ENCODE measurements at places on chromosomes 13 and 19.

GRCh38 chr19:56076498-56076897, 44.6 kb downstream of the ZNF787 start:
- no peak for DNase-seq

DNA sequence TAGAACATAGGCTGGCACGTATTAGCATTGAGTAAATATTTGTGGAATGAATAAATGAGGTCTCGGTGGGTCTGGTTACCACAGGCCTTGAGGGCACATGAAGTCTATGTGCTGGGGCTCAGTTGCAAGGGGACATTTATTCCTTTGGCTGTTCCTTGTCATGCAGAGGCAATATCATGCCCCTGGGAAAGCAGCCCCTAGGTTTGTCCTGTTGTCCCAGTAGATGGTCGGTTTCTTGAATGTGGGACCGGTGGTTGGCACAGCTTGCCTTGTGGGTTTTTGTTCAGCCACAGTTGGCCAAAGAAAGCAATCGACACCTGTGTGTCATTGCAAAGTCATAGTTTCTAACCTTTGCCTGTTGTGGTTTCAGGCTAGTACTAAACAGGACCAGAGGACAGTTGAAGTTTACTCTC, 24.7 kb upstream of the GPR183 start:
- DNase-seq: no peak

DNA sequence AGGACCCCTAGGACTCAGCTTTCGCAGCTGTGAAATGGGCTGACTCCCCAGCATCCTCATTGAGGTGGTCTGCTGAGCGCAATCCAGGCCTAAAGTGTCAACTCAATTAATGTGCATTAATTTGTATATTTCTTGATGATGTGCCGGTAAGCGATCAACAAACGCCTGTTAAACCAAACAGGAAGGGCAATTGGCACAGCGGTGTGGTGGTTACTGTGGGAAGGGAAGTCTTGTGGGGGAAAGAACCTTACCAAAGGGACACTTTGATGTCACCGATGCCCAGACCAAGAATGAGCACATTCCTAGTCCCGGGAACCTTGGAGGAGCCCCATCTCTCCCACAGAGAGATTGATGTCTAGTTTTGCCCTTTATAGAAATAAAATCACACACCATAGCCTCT, 1.6 kb downstream of the JAK3 start:
- no peak for DNase-seq

GRCh38 chr13:108960006-108960405, 330.6 kb downstream of the MYO16 start:
- DNase-seq: no peak

DNA sequence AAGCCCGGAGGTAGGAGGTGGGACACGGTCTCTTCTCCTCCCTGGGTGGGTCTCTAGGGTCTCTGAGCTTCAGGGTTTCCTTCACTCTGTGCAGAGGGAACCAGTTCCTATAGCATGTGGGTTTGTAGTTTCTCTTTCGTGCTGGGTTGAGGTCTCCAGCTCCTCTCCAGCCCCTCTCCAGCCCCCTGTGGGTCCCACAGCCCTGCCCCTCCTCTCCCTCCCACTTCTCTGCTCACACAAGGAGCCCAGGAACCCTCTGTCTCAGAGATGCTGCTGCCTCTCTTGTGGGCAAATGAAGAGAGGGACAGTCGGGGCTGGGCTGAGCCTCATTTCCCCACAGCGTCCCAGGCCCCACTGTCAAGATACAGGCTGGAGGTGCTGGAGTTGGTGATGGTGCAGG, 1.4 kb downstream of the SIGLEC7 start:
- DNase-seq: no peak

GRCh38 chr13:65940720-65941119, 1289.4 kb downstream of the PCDH9 start:
- DNase-seq: no peak

DNA sequence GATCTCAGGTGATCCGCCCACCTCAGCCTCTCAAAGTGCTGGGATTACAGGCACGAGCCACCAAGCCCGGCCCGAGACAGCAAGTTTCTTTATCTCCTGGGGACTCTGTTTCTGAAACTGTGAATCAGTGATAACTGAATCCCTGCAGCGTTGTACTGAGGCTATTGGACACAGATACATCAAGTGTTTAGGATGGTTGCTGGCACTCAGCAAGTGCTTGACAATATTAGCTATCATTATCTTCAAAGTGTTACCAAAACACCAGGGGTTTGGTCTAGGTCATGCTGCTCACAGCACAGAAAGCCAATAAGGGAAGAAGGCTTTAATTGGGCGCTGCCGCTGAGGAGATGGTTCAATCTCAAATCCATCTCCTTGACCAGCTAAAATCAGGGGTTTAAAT, 20.5 kb upstream of the PNMA8C start:
- DNase-seq: peak; percentile 28

- no peak for DNase-seq
Measured at GRCh38 chr13:100790405-100790804, 115.8 kb upstream of the TMTC4 start.

DNA sequence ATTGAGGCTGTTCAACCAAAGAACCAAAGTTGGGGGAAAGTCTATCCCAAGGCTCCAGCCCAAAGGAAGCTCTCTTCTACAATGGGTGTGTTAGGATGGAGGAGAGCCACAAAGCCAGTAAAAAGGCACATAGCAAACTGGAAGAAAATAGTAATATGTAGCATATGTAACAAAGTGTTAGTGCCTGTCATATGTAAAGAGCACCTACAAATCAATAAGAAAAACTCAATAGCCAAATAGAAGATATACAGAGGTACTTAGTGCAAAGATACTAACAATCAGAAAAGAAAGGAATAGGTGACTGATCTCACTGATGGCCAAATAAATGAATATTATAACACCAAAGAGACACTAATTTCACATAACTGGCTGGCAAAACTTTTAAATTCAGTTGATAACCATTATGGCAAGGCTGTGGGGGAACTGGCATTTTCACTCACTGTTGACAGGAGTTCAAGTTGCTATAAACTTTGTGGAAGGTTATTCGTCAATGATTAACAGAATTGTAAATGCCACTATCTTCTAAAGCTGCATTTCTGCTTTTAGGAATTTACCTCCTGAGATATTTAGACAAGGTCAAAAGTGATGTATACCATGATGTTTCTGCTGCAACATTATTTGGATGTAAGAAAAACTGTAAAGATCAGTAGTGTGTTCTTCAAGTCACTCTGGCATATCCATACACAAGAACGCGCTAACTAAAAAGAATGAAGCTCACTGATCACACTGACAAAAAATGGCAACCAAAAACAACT, 110.8 kb downstream of the GNG7 start:
- DNase-seq: no peak

DNA sequence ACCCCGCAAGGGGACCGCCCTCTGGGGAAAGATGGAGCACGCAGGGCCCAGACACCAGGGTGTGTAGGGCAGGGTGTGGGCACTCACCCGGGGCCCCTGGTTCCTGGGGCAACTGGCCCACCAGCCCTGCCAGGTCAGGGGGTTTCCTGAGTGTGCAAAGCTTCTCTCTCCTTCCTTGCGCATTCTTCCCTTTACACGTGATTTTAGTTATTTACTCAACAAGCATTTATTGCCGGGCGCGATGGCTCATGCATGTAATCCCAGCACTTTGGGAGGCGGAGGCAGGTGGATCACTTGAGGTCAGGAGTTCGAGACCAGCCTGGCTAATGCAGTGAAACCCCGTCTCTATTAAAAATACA, 20.4 kb downstream of the PRR36 start:
- DNase-seq: no peak

GRCh38 chr13:30186634-30187415, 120.5 kb downstream of the KATNAL1 start:
- DNase-seq: no peak

DNA sequence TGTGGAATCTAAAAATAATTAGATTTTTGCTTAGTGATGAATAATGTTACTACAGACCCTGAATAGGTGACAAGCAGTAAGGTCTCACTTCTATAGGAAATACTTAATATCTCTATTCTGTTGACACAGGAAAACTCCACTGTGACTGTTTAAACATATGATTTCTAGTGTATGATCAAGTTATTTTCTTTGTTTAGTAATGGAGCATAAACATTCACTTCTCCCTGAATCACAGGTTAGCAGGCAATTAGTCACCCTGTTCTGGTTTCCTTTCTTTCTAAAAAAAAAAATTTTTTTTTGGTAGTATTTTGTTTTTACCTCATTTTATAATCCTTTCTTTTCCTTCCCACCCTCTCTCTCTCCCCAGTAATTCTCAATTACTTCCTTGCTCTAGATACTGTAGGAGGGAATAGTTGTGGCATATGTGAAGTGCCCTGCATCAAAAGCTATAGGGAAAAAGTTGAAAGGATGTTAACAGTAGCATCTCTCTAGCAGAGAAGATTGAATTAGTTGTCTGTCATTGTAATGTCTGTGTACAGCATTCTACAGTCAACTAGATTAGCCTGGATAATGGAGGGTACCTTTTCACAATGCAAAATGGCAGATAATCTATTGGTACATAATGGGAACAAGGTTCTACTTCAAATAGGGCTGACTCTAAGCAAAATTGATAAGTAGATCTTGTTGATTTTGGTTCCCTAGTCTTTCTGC, 3.5 kb downstream of the HS6ST3 start:
- DNase-seq: no peak

DNA sequence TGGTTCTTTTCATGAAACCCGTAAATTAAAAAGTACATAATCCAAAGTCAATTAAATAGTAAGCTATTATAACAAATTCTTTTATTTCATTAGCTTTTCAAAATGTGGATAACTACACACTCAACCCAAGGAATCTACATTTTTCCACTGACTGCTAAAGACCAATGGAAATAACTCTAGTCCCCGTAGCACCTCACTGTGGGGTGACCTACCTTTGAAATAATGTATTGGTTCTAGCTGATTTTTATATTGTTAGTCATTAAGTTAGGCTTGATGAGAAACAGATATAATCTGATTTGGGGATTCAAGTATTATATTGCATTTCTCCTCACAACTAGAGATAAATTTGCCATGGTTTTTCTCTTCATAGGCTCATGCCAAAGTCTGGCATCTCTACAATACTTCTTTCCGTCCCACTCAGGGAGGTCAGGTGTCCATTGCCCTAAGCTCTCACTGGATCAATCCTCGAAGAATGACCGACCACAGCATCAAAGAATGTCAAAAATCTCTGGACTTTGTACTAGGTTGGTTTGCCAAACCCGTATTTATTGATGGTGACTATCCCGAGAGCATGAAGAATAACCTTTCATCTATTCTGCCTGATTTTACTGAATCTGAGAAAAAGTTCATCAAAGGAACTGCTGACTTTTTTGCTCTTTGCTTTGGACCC, 37.3 kb downstream of the KL start:
- DNase-seq: no peak

GRCh38 chr13:31918707-31919106, 112.9 kb upstream of the FRY start:
- no peak for DNase-seq

DNA sequence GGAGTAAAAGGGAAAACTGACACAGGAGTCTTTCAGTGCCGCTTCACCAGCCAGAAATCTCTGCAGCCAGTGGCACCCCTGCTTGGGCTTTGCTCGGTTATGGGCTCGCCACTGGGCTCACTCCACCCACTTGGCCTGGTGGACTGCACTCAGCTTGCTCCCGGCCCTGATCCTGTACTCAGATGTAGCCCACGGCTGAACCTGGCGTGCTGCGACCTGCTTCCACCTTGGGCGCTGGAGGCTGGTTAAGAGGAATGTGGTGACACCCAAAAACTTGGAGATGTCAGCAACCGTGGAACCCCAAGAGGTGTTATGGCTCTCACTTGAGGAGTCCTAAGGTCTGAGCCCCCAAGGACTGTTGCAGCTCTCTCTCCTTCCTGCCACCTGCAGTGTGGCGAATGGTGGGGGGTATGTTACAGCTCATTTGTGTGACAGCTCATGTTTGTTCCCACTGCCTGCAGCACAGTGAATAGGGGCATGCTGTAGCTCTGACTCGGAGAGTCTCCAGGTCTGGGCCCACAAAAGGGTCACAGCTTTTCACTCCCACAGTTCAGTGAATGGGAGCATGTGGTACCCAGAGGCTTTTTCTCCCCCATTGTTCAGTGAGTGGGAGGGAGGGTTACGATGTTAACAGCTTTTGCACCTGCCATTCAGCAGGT, 1124.5 kb upstream of the ATXN8OS start:
- peak; percentile 27 for DNase-seq

DNA sequence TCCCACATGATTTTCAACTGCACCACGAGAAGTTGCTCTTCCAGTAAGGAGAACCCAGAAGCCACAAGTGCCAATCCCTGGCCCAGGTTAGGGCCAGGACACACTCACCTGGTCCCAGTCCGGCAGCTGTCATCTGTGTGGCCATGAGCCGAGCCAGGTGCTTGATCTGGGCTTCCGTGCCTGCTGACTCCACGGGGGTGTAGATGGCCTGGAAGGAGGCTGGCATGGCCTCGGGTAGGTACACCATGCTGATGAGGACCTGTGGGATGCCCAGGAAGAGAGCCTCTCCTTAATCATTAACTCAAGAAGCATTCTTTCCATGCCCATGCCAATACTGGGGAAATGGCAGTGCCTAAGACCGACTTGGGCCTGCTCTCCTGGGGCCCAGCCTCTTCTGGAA, 19.9 kb upstream of the RSPH6A start:
- no peak for DNase-seq

DNA sequence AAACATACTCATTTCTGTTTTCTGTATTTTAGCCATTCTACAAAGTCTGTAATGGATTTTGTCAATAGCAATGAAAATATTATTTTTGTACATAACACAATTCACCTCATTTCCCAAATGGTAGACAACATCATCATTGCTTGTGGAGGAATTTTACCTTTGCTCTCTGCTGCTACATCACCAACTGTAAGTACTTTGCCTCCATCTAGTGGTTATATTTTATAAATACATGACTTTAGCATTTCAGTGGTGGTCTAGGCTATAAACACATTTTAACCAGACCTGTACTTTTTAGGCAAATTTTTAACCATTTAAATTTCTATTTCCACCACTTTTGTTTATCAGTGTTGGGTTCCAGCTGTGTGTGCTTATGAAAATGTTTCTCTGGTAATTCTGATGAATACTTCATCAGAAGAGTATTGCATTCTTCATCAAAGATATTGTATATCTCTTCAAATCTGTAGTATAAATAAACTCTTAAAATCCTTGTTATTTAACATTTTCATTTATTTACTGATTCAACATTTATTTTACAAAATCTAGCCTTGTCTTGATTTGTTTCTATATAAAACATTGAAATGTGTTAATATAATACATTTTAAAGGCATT, 222.4 kb downstream of the NBEA start:
- no peak for DNase-seq

GRCh38 chr19:29511768-29512167, 14.0 kb upstream of the VSTM2B start:
- no peak for DNase-seq
